Fibroblast of lung (primary cell): ENCODE measurements at places on chromosomes 2 and 18. TPM values are rescaled to one million over a fixed set of nuclear protein-coding genes. Genes with fewer than 3 reads are reported as not detected.

DNA sequence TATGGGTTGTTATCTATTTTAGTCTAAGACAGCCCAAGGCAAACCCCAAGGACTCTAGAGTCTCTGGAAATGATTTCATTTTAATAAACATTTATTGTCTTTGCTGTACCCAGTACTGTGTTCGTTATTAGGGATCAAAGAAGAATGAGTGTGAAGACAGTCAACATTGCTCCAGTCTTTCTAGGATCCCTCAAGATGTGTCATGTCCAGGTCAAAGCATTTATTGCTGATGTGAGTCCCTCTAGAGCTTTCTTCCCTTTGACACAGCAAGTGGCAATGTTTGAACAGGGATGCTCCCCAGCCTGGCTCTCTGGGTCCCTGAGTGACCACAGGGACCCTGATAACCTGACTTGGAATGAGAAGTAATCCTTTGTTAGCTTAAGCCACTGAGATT lies 123.1 kb upstream of the STK17B start:
- no peak for DNase-seq

- peak; percentile 96 for DNase-seq
Observed at GRCh38 chr2:8086796-8087479, 594.9 kb upstream of the ID2 start.

- DNase-seq = no peak
Observed at GRCh38 chr2:156046900-156047299, 285.6 kb downstream of the NR4A2 start.

- DNase-seq = no peak
Observed at GRCh38 chr18:711310-711656, 1.1 kb downstream of the ENOSF1 start.

Gene SLC30A3
- total RNA-seq = under 0.01 TPM in 1 of 2 replicates, not detected in the other

Gene ASXL3
- 0.51 and 0.66 TPM in 2 replicates for total RNA-seq
